ENCODE measurements at places on chromosomes 3 and 15. TPM values are rescaled to one million over a fixed set of nuclear protein-coding genes. Genes with fewer than 3 reads are reported as not detected.

The ACSBG1 gene
- total RNA-seq: 1.2 TPM

DNA sequence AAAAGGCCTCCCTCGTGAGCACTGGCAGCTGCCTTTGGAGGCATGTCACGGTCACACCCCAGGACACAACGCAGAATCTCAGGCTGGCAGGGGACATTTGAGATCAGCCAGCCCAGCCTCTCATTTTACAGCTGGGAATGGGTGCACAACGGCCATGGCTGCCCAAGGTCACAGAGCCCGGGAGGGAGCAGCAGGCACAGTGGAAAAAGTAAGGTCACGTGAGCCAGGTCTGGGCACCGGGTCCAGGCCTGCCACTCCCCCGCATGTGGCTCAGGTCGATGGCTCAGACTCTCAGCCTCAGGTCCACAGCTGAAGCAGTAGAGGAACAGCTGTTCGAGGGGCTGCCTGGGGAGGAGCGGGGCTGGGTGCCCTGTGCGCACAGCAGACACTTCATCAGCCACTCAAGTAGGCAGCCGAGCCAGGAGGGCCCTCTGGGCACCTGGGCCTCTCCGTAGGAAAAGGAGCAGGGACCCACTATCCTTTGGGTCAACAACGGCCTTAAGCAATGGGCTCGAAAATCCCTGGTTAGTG lies 260.6 kb downstream of the GOLGA6L6 start:
- H3K27ac ChIP-seq: no peak overlapping the region
- no peaks in the 10 kb centered on the region for H3K27me3 ChIP-seq
- H3K4me1 ChIP-seq: no peaks in the 10 kb centered on the region
- peak; percentile 40 for DNase-seq
- H3K36me3 ChIP-seq: no peaks in the 10 kb centered on the region
- peak overlapping the region; percentile 21 for H3K4me3 ChIP-seq

- H3K36me3 ChIP-seq: no peaks in the 10 kb centered on the region
- DNase-seq: no peak
- H3K27ac ChIP-seq: no peak overlapping the region
- H3K4me3 ChIP-seq: no peak overlapping the region
- H3K4me1 ChIP-seq: no peaks in the 10 kb centered on the region
- H3K27me3 ChIP-seq: peaks cover 5% of the 10 kb centered on the region
Measured at GRCh38 chr15:100696452-100696851, 94.1 kb downstream of the ASB7 start.

The FILIP1L gene
- 2.1 TPM for total RNA-seq

GRCh38 chr3:56860939-56861338 lies 59.2 kb upstream of the ARHGEF3 start:
- no peaks in the 10 kb centered on the region for H3K27me3 ChIP-seq
- H3K36me3 ChIP-seq: no peaks in the 10 kb centered on the region
- DNase-seq: no peak
- no peak overlapping the region for H3K4me3 ChIP-seq

DNA sequence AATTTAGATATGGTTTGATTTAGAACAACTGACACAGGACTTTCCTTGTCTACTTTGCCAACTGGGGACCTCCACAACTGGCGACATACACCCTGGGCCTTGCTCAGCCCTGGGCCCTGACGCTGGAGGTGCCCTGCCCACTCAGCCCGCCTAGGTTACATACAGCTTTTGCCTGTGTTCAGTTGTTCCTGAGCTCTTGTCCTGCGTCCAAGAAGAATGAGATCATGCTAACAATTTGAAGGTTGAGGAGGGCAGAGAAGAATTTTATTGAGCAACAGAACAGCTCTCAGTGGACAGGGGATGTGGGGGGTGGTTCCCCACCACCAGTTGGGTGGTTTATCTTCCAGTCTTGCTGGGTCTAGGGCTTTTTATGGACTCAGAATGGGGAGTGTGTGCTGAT lies 67.9 kb downstream of the IQCH start:
- H3K27ac ChIP-seq: no peak overlapping the region
- H3K4me3 ChIP-seq: no peak overlapping the region
- H3K4me1 ChIP-seq: no peaks in the 10 kb centered on the region
- no peaks in the 10 kb centered on the region for H3K27me3 ChIP-seq
- DNase-seq: no peak
- no peaks in the 10 kb centered on the region for H3K36me3 ChIP-seq

All from endodermal cell (in vitro differentiated cells).